ENCODE measurements at places on chromosomes 6 and 20. TPM values are rescaled to one million over a fixed set of nuclear protein-coding genes. Genes with fewer than 3 reads are reported as not detected.

DNA sequence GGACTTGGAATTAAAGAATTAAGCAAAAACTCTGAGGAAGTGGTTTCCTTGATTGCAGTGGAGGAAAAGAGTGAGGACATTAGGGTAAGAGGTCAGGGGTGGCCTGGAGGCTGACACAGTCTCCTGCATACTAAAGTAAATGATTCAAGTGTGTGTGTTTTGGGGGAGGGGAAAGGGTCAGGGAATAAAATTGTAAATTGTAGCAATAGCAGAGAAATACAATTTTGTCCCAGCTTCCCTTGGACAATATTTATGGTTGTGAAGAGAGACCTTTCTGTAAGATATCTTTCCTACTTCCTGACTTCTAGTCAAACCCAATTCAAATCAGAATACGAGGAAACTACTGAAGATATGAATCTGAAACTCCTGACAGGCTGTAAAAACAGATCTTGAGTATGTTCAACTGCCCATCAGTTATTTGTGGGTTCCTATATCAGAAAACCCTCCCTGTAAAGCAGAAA is 143.4 kb upstream of the HMGN3 start:
- H3K36me3 ChIP-seq = no peaks in the 10 kb centered on the region

The TSPYL1 gene
- total RNA-seq = 71.6 TPM

The EEF1A2 gene
- total RNA-seq = 9.3 TPM

- no peak overlapping the region for H3K27ac ChIP-seq
- no peak overlapping the region for H3K4me3 ChIP-seq
- no peaks in the 10 kb centered on the region for H3K27me3 ChIP-seq
- H3K4me1 ChIP-seq = no peaks in the 10 kb centered on the region
- DNase-seq = no peak
Observed at GRCh38 chr6:133817460-133818047, 71.4 kb upstream of the TCF21 start.

The TRIM10 gene
- total RNA-seq = not detected

- DNase-seq = peak; percentile 91
- H3K27ac ChIP-seq = peak overlapping the region; percentile 99
- peak overlapping the region; percentile 73 for H3K4me3 ChIP-seq
- H3K36me3 ChIP-seq = no peaks in the 10 kb centered on the region
Observed at GRCh38 chr6:113854531-113855499, 2.3 kb upstream of the MARCKS start.

The ANKRD66 gene
- total RNA-seq = not detected

The SCRT2 gene
- not detected for total RNA-seq

DNA sequence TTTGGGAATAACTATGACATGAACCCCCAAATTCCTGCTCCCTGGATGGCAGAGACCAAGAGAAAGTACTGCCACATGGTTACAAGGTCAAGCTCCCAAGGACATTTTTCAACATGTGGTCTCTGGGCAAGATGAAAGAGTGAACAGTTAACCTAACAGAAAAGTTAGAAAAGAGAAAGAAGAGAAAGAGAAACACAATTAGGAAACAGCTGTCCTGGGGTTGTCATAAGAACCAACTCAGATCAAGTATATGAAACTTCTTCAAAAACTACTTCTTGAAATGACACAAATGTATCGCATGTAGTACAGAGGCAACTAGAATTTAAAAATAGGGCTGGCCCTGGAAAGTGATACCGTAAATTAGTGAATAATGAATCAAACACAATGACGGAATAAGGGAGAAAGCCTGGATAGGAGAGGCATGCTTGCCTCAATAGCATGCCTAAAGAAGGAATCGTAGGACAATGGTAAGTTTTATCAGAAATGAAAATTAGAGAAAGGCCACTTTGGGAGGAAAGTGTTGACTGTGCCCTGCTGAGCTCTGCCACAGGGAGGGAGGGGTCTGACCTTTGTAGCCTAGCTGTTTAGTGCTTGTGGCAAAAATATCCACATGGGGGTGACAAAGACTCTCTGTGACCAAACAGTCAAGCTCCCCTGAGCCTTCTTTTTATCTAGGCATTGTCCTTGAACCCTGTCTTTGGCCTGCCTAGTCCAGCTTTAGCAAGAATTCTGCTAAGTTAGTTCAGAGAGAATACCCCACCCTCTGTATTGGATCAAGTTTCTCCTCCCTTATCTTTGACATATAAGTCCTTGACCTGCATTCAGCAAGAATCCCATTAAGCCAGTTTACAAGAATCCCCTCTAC is 4.3 kb upstream of the DCBLD1 start:
- H3K27me3 ChIP-seq = no peaks in the 10 kb centered on the region
- H3K36me3 ChIP-seq = no peaks in the 10 kb centered on the region
- H3K4me1 ChIP-seq = peaks cover 5% of the 10 kb centered on the region
- H3K27ac ChIP-seq = no peak overlapping the region
- H3K4me3 ChIP-seq = no peak overlapping the region

GRCh38 chr20:11344939-11345338 is 572.8 kb upstream of the BTBD3 start:
- H3K4me1 ChIP-seq = no peaks in the 10 kb centered on the region
- H3K27me3 ChIP-seq = no peaks in the 10 kb centered on the region
- no peak overlapping the region for H3K4me3 ChIP-seq

DNA sequence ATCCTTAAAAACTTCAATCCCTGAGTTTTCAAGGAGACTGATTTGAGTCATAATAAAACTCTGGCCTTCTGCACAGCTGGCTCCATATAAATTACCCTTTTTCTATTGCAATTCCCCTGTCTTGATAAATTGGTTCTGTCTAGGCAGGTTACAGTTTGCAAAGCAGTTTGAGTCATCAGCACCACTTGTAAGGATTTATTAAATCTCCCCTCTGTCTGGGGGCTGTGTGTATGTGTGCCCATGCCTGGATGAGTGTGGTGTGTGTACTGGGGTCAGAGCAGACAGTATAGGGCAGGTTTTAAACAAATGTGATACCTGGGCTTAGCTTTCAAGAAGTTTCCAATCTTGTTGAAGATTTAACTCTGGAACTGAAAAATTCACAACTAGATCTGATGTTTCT is 228.6 kb downstream of the FNDC1 start:
- no peak for DNase-seq
- H3K4me3 ChIP-seq = no peak overlapping the region
- H3K36me3 ChIP-seq = no peaks in the 10 kb centered on the region
- no peaks in the 10 kb centered on the region for H3K27me3 ChIP-seq

The DNAAF9 gene
- total RNA-seq = 38.5 TPM

- no peak for DNase-seq
- H3K4me3 ChIP-seq = no peak overlapping the region
- H3K36me3 ChIP-seq = no peaks in the 10 kb centered on the region
Observed at GRCh38 chr6:128005009-128005408, 104.2 kb upstream of the THEMIS start.

DNA sequence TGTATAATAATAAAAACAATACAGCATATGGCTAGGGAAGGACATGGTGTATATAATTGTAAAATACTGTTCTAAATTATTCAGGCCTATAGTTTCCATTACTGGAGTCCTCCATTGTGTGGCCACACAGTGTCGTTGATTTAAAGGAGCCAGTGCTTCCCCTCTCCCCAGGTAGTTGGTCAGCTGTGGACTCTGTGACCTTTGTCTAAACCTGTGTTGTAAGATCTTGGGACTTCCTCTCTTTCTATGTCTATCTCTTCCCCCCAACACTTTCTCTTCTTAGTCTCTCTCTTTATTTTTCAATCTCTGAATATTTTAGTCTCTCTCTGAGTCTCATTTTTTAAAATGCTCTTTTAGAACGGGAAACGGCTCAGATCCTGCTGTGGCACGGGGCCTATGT is 35.6 kb downstream of the BRPF3 start:
- H3K36me3 ChIP-seq = peaks cover 19% of the 10 kb centered on the region
- no peak overlapping the region for H3K4me3 ChIP-seq
- no peak overlapping the region for H3K27ac ChIP-seq
- no peaks in the 10 kb centered on the region for H3K4me1 ChIP-seq

The MAN1A1 gene
- total RNA-seq = 143 TPM

The NFS1 gene
- total RNA-seq = 25.2 TPM

The MGME1 gene
- 9.1 TPM for total RNA-seq

DNA sequence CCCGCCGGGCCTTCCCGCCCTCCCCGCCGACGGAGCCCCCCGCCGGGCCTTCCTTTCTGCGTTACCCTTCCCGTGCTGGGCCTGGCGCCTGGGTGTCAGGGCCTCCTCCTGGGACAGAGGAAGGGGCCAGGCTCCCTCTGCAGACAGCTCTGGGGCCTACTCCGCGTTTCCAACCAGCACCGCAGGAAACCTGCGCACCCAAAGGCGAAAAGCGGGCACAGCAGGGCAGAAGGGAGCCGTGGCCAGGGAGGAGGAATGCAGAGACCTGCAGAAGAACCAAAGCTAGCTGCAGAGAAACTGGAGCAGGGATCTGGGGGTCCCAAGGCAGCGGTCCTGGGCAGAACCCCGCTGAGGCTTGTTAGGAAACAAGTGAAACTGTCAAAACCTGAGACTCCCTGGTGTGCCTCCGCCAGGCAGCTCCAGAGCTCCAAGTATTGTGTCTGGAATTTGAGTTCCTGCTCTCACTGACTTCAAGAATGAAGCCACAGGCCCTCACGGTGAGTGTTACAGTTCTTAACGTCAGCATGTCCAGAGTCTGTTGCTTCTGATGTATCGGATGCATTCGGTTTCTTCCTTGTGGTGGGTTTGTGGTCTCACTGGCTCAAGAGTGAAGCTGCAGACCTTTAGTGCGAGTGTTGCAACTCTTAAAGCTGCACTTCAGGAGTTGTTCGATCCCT is 33.3 kb downstream of the IRF4 start:
- DNase-seq = no peak
- no peak overlapping the region for H3K27ac ChIP-seq
- H3K27me3 ChIP-seq = no peaks in the 10 kb centered on the region
- H3K36me3 ChIP-seq = no peaks in the 10 kb centered on the region
- H3K4me3 ChIP-seq = no peak overlapping the region

- peaks cover 53% of the 10 kb centered on the region for H3K4me1 ChIP-seq
- H3K36me3 ChIP-seq = no peaks in the 10 kb centered on the region
- peak within 1 kb of the TSS; percentile 98 for H3K27ac ChIP-seq
- H3K27me3 ChIP-seq = no peaks in the 10 kb centered on the region
- peak; percentile 85 for DNase-seq
Observed at GRCh38 chr6:16760516-16761470, at the start of gene ATXN1. TSS of gene ATXN1 (minus strand) at chr6:16761460.

The CTAGE9 gene
- not detected for total RNA-seq

The RRAGD gene
- 14.3 TPM for total RNA-seq

The B3GALT4 gene
- 11.7 TPM for total RNA-seq

- no peaks in the 10 kb centered on the region for H3K27me3 ChIP-seq
- no peaks in the 10 kb centered on the region for H3K36me3 ChIP-seq
- H3K4me3 ChIP-seq = no peak overlapping the region
- H3K27ac ChIP-seq = no peak overlapping the region
- no peak for DNase-seq
Observed at GRCh38 chr6:5339786-5340185, 78.5 kb downstream of the FARS2 start.

- H3K4me1 ChIP-seq = peaks cover 18% of the 10 kb centered on the region
- peak overlapping the region; percentile 35 for H3K27ac ChIP-seq
- H3K36me3 ChIP-seq = no peaks in the 10 kb centered on the region
- no peaks in the 10 kb centered on the region for H3K27me3 ChIP-seq
Observed at GRCh38 chr6:118501099-118501498, 47.0 kb upstream of the PLN start.

DNA sequence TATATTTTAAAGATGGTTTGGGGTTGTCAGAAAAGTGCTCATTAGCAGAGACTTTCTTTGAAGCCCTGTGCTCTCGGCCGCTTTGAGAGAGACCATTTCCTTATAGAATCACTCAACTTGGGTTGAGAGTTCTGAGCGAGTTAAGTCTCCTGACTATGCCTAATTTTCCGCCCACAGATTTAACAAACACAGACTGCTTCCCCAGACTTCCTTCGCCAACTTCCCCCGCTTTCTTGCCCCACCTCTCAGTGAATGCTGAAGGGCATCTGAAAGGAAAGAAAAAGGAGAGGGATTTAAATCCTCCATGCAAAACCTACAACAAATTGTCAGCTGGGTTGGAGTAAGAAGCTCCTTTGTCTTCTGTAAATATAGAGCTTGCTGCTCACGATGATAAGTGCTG is 224.0 kb downstream of the EYA2 start:
- peaks cover 25% of the 10 kb centered on the region for H3K4me1 ChIP-seq
- no peaks in the 10 kb centered on the region for H3K27me3 ChIP-seq

GRCh38 chr20:58707770-58708169 is 15.2 kb downstream of the NPEPL1 start:
- DNase-seq = peak; percentile 21
- no peak overlapping the region for H3K4me3 ChIP-seq
- H3K36me3 ChIP-seq = peaks cover 61% of the 10 kb centered on the region
- H3K27ac ChIP-seq = no peak overlapping the region
- H3K4me1 ChIP-seq = no peaks in the 10 kb centered on the region

The MYLK2 gene
- total RNA-seq = not detected

The TGM3 gene
- not detected for total RNA-seq

DNA sequence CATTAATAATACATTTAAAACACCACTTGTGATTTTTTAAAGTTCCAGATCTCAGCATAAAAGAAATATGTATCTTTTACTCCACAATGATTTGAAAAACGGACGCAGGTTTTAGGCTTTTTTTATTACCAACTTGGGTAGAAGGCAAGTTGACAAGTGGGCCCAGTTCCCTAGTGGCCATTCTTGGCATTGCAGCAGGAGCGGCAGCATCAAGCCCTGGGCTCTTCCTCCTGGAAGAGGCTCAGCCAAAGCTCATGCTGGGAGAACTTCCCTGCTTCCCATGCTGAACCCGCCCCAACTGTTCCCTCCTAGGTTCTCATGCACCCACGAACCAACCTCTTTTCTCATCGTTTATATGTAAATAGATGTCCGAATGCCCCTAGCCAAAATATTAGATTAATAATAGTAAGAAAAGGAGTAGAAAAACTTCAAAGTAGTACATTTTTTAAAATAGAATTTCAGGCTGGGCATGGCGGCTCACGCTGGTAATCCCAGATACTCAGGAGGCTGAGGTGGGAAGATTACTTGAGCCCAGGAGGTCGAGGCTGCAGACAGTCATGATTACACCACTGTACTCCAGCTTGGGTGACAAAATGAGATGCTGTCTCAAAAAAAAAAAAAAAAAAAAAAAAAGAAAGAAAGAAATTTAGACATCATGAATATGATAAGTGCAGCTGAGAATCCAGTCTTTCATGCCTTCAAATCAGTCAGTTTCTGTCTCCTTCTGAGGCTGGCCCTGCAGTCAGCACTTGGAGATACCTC is 18.2 kb upstream of the MYB start:
- no peaks in the 10 kb centered on the region for H3K4me1 ChIP-seq
- H3K27ac ChIP-seq = no peak overlapping the region
- H3K27me3 ChIP-seq = no peaks in the 10 kb centered on the region
- H3K4me3 ChIP-seq = no peak overlapping the region

The PNPLA1 gene
- total RNA-seq = not detected

- DNase-seq = no peak
- no peak overlapping the region for H3K4me3 ChIP-seq
- no peaks in the 10 kb centered on the region for H3K36me3 ChIP-seq
- H3K4me1 ChIP-seq = no peaks in the 10 kb centered on the region
- H3K27me3 ChIP-seq = no peaks in the 10 kb centered on the region
Observed at GRCh38 chr20:55953201-55953600, 52.1 kb downstream of the CBLN4 start.

DNA sequence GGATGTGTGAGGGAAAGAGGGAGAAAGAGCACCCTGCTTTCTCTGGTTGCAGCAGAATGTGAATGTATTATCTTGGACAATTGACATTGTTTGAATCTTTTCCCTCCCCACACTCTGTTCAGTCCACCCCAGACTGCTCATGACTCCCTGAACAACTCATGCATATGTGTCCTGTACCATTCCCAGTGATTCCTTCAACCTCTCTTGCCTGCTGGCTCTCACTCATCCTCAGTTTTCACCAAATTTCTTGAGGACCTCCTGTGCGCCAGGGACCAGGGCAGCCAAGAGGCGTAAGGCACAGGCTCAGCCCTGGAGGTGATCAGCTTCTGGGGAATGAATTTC is 5.4 kb downstream of the NOX3 start:
- H3K36me3 ChIP-seq = no peaks in the 10 kb centered on the region
- DNase-seq = no peak
- H3K4me3 ChIP-seq = no peak overlapping the region
- H3K27me3 ChIP-seq = no peaks in the 10 kb centered on the region
- no peak overlapping the region for H3K27ac ChIP-seq
- no peaks in the 10 kb centered on the region for H3K4me1 ChIP-seq

The SNAP25 gene
- 9.4 TPM for total RNA-seq

The PTCRA gene
- total RNA-seq = not detected
